Suppressor macrophage (primary cell): ENCODE measurements at places on chromosomes 2 and 18.

DNA sequence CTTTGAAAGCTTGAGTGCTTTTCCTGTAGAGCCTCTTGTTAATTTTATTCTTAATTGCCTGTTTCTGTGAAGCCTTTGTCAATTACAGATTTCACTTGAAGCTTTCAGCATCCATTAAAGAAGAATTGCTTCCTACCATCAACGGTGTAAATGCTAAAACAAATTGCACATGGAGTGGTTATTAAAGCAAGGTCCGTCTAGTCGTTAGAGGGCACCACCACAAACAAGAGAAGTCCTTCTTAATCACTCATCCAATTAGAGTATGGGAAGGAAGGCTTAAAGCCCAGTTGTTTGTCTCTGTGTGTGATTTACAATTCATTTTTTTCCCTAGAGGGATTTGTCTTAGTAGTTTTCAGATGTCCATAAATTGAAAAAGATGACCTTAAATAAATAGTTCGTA is 1.6 kb downstream of the KCNJ3 start:
- no peak for DNase-seq

DNA sequence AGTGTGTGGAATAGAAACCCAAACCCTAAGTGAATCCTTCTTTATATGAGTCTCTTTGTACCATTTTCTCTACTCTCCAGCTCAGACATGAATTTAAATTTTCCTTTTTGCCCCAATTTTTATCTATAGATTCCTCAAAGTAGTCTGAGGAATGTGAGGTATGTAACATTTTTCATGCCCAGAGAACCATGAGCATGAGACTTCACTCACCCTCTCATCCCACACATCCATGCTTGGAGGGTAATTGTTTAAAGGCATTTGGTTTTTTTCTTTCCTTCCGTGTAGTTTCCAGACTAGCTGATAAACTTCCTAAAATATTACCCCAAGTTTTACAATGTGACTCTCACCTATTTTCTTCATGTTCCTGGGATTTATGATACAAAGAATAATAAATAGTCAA is 2056.8 kb upstream of the CELF4 start:
- DNase-seq: no peak

- no peak for DNase-seq
Observed at GRCh38 chr18:28846958-28847357, 670.0 kb upstream of the CDH2 start.

GRCh38 chr2:119252186-119253113 is 28.8 kb downstream of the STEAP3 start:
- DNase-seq: no peak

- DNase-seq: no peak
Observed at GRCh38 chr2:101014264-101014857, 12.3 kb downstream of the RPL31 start.

GRCh38 chr2:69260666-69261065 is 126.4 kb downstream of the GFPT1 start:
- DNase-seq: no peak

DNA sequence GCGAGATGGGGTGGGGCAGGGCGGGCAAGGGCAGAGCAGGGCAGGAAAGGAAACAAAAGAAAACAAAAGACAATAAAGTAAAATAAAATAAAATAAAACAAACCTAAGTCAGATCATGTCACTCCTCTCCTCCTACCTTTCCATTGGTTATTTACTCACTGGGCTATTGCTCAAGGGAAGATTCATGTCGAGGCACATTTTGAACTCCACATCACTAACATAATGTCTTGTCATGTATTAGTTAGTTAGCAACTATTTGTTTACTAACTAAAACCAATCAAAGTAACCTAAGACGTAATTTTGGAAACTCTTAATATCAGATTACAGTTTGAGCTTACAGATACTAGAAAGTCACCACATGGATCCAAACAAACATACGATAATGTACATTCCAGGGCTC is 2.2 kb downstream of the C1D start:
- DNase-seq: no peak

DNA sequence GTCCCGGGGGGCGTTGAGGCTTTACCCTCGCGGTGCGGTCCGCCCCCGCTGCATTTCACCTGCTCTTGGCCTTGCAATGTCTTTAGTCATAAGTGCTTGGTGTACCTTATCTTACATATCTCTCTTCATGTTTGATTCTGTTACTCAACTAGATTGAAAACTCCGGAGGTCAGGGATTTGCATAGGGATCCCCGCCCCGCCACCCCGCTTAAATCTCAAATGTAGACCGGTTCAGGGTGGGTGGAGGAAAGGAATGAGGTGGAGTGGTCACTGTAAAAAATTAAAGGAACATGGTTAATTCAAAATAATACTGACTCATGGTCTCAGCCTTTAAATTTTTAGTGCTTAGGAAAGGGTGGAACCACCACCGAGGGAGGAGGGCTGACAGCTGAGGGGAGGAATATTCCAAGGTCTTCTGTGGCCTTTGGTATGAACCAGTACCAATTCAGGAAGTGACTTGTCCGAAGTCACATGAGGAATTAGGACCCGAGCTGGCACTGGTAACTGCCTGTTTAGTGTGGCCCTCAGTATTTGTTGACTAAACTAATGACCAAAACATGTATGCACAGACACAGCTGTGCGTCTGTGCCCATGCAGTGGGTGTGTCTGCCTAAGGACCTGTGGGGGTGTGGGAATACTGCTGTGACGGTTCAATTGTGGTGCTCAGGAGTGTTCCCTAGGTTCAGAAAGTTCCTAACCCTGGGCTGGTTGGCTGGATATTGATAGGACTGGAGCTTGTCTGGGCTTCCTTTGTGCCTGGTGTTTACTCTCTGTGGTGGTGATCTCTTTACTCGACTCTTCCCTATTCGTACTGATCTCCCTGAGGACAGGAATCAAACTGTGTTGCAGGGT is 1.0 kb downstream of the PLEKHB2 start:
- peak; percentile 85 for DNase-seq

DNA sequence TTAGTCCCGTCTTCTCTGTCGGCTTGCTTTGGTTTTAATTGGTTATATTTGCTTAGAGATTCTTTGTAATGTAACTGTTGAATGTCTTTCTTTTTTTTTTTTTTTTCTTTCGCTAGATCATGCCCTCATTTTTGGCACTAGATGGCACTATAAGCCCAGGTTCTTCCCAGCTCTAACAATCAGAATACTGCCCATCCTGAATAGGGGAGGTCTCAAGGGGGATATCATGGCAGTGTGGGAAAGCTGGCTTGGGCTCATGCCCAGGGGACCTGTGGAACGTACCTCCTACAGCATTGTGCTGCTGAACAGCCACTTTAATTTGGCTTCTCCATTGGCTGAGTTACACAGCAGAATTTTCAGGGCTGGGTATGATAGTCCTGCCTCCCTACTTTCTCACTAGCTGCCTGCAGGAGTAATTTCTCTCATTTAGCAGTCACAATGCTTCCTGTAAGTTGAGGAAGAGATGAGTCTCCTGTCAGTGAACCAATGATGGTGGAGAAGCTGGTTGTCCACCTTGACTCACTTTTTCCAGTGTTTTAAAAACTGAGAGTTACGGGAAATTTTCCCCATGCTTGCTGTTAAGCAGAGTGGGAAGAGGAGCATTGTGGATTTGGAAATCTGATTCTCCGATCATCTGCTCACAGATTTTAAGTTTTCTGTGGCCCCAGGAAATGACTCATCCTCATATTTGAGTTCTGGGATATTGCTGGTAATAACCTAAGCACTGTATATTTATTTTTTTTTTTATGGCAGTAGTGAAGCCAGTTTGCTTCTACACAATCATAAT is 47.2 kb downstream of the RAD51AP2 start:
- peak; percentile 34 for DNase-seq

DNA sequence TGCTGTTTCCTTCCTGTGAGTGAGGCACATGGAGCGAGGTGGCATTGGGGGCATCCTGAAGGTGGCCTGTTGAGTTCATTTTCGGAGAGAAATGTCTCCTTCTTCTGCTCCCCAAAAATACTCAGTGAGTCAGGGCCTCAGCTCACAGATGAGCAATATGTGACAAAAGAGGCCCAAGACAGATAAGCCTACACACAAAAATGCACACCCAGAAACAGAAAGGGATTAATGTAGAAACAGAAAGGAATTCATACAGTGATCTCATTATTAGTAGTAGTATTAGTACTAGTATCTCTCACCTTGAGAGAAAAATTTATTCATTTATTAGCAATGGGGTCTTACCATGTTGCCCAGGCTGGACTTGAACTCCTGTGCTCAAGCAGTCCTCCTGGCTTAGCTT is 5.1 kb downstream of the GPR75 start:
- no peak for DNase-seq

- no peak for DNase-seq
Observed at GRCh38 chr2:179377296-179377695, 112.7 kb upstream of the SESTD1 start.

GRCh38 chr18:22913861-22914260 is 19.3 kb upstream of the RBBP8 start:
- no peak for DNase-seq

- DNase-seq: no peak
Observed at GRCh38 chr2:39663187-39663930, 2.4 kb upstream of the TMEM178A start.

GRCh38 chr18:49412679-49413078 is 47.8 kb downstream of the DYM start:
- DNase-seq: no peak

DNA sequence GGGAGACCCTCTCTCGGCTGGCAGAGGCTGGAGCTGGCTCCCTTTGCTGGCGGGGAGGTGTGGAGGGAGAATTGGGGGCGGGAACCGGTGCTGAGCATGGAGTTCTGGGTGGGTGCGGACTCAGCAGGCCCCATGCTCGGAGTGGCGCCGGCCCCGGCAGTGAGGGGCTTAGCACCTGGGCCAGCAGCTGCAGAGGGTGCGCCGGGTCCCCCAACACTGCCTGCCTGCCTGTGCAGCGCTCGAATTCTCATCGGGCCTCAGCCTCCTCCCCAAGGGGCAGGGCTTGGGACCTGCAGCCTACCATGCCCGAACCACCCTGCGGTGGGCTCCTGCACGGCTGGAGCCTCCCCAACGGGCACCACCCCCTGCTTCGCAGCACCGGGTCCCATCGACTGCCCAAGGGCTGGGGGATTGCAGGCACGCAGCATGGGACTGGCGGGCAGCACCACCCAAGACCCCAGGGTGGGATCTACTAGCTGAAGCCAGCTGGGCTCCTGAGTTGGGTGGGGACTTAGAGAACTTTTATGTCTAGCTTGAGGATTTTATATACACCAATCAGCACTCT is 129.8 kb downstream of the LRRC30 start:
- no peak for DNase-seq

- no peak for DNase-seq
Observed at GRCh38 chr18:10033016-10033399, 119.2 kb downstream of the VAPA start.

GRCh38 chr18:33560686-33561370 is 17.2 kb upstream of the ASXL3 start:
- no peak for DNase-seq

DNA sequence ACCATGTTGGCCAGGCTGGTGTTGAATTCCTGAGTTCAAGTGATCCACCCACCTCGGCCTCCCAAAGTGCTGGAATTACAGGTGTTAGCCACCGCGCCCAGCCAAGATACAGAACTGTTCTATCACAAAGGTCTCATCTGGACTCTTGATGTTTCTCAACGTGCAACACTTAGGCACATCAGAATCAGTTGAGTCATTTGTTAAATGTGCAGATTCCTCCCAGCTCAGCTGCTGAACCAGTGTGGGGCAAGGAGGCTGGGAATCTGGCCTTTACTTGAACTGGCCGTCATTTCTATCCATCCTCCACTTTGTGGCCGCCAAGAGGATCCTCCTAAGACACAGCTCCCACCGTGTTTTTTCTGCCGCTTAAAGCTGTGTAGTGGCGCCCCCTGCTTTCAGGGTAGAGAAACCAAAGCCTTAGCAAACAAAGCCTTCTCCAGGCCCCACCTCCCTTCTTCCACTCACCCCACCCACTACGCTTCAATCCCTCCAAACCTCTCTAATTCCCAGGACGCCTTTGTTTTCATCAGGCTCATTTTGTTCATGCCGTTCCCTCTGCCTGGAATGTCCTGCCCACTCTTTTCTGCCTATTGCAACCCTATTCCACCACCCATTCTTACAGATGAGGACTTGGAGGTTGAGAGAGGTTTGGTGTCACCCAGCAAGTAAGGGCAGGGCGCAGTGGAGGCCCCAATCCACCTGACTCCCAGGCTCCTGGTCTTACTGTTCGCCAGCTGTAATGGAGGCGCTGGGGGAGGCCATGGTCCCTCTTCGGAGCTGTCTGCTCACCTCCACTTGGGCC is 776 bp upstream of the SPEG start:
- DNase-seq: peak; percentile 61

DNA sequence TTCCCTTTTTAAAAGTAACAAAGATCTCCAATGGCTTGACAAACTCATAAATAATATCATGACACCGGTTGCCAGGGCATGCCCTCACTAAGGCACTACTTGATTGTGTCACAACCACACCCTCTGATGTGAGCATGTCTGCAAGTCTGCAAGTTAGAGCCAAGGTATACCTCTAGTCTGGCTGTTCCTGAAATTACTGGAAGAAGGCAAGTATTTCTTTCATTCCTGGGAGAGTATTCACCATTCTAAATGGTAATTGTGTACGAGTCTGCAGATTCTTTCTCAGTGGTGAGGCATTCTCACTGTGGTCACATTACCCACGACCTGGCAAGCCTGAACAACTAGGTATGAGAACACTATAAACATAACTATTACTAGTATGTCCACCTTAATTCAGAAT is 25.7 kb upstream of the RNU4ATAC start:
- no peak for DNase-seq

GRCh38 chr2:675982-676646 is 1.1 kb downstream of the TMEM18 start:
- DNase-seq: peak; percentile 58

GRCh38 chr2:163732727-163733126 is 3.1 kb downstream of the FIGN start:
- DNase-seq: no peak

GRCh38 chr2:43751476-43751990 is 22.3 kb upstream of the DYNC2LI1 start:
- DNase-seq: no peak

GRCh38 chr2:86094229-86094628 is 11.5 kb downstream of the POLR1A start:
- DNase-seq: no peak

GRCh38 chr2:188512456-188512855 is 220.8 kb downstream of the GULP1 start:
- peak; percentile 57 for DNase-seq

DNA sequence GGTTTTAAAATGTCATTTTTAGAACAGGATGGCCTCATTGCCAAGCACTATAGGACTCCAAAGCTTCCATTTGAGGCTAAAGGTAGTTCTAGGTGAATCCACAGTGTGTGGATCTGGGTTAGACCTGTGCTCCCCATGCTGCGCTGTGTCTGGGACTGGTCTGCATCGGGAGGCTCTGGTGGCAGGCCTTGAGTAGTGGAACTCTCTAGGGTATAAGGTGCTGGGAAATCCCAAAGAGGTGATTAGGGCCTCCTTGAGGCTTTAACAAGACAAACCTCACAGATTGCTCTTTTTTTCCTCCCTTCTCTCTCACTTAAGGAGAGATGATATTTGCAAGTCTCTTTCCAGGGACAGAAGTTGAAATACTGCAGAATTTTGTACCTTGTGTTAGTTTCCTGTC is 9.3 kb downstream of the SEC11C start:
- no peak for DNase-seq

GRCh38 chr2:47234456-47234855 is 79.3 kb upstream of the STPG4 start:
- no peak for DNase-seq
